Natural killer cell treated with Interleukin-12 subunit alpha and Interleukin-12 subunit beta and Interleukin-15 and Interleukin-18, amount 100 ng/mL, for 72 hours (primary cell): ENCODE measurements at places on chromosomes 11 and 22. TPM values are rescaled to one million over a fixed set of nuclear protein-coding genes. Genes with fewer than 3 reads are reported as not detected.
A peak's percentile ranks its signal among the peaks of the same experiment; 100 is the strongest.

MS4A1 gene
- not detected for total RNA-seq

MTA2 gene
- total RNA-seq = 234 TPM

NNMT gene
- not detected for total RNA-seq

ACTN3 gene
- 0.73 TPM for total RNA-seq

DNA sequence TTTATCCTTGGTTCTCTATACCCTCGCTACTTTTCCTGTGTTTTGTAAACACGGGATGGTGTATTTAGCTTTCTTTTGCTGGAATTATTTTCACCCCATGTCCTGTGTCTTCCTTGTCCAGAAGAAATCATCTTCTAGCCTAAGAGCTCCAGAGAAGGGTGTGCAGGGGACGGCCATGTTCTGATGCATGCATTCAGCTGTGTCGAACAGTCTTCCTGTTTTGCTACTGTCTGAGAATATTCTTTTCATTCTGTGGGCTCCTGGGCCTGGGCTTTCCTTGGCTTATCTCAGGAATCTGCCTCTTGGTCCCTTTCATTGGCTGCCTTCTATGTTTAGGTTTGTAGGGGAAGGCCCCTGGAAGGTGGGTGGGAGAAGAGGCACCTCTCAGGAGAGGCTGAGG, 10.6 kb upstream of the PLET1 start:
- H3K27me3 ChIP-seq = no peaks in the 10 kb centered on the region
- no peak overlapping the region for H3K4me3 ChIP-seq
- DNase-seq = no peak
- no peak overlapping the region for H3K27ac ChIP-seq
- no peaks in the 10 kb centered on the region for H3K36me3 ChIP-seq

DNA sequence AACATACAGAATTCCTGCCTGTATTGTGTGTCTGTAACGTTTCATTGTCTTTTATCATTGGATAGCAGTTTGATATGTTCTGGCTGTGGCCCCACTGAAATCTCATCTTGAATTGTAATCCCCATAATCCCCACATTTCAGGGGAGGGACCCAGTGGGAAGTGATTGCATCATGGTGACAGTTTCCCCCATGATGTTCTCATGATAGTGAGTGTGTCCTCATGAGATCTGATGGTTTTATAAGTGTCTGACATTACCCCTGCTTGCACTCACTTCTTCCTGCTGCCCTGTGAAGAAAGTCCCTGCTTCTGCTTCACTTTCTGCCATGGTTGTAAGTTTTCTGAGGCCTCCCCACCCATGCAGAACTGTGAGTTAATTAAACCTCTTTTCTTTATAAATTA, 19.6 kb upstream of the MTMR2 start:
- peaks cover 13% of the 10 kb centered on the region for H3K36me3 ChIP-seq
- H3K27me3 ChIP-seq = peaks cover 10% of the 10 kb centered on the region
- no peak overlapping the region for H3K27ac ChIP-seq

DNA sequence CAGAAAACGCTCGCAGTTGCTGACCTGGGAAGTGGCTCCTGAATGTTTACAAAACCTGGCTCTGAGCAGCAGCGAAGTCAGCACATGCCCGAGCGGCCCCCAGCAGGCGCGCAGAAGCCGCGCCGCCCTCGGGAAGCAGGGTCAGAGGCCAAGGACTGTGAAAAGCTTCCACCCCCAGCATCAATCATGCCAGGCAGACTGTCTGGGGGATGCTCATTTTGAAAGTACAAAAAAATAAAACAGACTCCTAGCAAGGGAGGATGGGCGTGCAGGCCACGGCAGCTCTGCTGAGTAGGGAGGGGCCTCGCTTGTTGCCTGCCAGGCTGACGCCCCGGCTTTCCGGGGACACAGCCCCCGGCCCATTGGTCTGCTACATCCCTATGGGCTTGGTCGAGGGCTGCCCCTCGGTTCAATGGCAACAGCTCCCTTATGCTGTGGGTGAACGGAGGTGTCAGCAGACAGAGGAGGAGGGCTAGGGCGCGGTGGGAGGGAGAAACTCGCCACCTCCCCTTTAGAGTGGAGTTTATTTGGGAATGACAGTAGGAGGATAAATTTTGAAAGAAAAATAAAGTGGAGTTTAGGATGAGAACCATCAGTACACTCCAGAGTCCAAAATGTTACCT, 37.7 kb upstream of the GNB1L start:
- H3K4me1 ChIP-seq = peaks cover 10% of the 10 kb centered on the region
- H3K27ac ChIP-seq = no peak overlapping the region
- DNase-seq = no peak
- H3K36me3 ChIP-seq = no peaks in the 10 kb centered on the region
- H3K4me3 ChIP-seq = peak overlapping the region; percentile 66

GRCh38 chr11:71453918-71454304, 908 bp downstream of the NADSYN1 start:
- peak overlapping the region; percentile 91 for H3K4me3 ChIP-seq
- H3K27ac ChIP-seq = peak overlapping the region; percentile 96
- H3K4me1 ChIP-seq = peaks cover 61% of the 10 kb centered on the region
- peaks cover 14% of the 10 kb centered on the region for H3K36me3 ChIP-seq

GRCh38 chr11:9001736-9002135, 2.1 kb downstream of the NRIP3 start:
- H3K27ac ChIP-seq = peak overlapping the region; percentile 26
- peak overlapping the region; percentile 48 for H3K4me3 ChIP-seq
- peaks cover 30% of the 10 kb centered on the region for H3K27me3 ChIP-seq
- H3K4me1 ChIP-seq = peaks cover 29% of the 10 kb centered on the region
- peaks cover 6% of the 10 kb centered on the region for H3K36me3 ChIP-seq

- no peak overlapping the region for H3K27ac ChIP-seq
- H3K27me3 ChIP-seq = no peaks in the 10 kb centered on the region
- no peak for DNase-seq
Measured at GRCh38 chr11:47667135-47667534, 24.8 kb upstream of the MTCH2 start.

DNA sequence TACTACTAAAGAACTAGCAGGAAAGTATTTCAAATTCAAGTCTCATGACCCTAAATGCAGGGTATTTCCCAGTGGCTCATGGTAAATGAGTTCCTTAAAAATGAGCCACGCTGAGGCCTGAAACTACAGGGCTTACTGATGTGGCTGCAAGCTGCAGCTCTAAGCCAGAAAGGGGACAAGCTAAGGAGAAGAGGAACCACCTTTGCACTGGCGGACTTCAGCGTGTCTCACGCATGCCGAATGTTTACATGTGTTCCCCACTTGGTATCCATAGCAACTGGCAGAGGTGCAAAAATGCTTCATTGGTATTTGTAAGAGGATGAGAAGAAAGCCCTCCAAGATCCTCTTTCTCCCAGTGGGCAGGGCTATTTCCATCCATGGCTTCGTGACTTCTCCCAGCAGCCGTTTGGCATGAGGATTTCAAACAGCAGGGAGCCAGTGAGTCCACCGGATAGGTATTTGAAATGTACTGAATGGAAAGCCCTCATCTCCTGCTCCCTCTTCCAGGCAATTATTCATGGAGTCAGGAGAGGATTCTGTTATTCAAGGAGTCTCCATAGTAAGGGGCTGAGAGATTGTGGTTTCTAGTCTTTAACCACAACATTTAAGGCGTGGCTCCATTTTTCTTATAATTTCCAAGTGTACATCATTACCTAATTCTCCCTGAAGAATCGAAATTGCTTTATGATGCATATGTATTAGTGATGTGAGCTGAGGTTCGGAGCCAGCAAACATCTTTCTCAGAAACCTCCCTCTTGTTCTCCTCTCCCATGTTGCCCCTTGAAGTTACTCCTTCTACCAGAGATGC, 55.3 kb upstream of the CD44 start:
- H3K36me3 ChIP-seq = no peaks in the 10 kb centered on the region
- H3K4me3 ChIP-seq = peak overlapping the region; percentile 71
- H3K4me1 ChIP-seq = peaks cover 65% of the 10 kb centered on the region
- peak; percentile 61 for DNase-seq

- H3K4me3 ChIP-seq = no peak overlapping the region
- no peaks in the 10 kb centered on the region for H3K36me3 ChIP-seq
- H3K27ac ChIP-seq = no peak overlapping the region
- no peaks in the 10 kb centered on the region for H3K4me1 ChIP-seq
- no peak for DNase-seq
- peaks cover 20% of the 10 kb centered on the region for H3K27me3 ChIP-seq
Measured at GRCh38 chr22:34842630-34843029, 223.3 kb upstream of the ISX start.

- peaks cover 13% of the 10 kb centered on the region for H3K4me1 ChIP-seq
- H3K36me3 ChIP-seq = peaks cover 6% of the 10 kb centered on the region
- peak overlapping the region; percentile 46 for H3K4me3 ChIP-seq
- no peak overlapping the region for H3K27ac ChIP-seq
Measured at GRCh38 chr11:57815877-57816276, 54.3 kb downstream of the CTNND1 start.

- no peak within 1 kb of the TSS for H3K27ac ChIP-seq
- no peaks in the 10 kb centered on the region for H3K4me1 ChIP-seq
- H3K36me3 ChIP-seq = peaks cover 6% of the 10 kb centered on the region
- H3K4me3 ChIP-seq = peak within 1 kb of the TSS; percentile 43
- no peak for DNase-seq
Measured at GRCh38 chr11:113475160-113475761, at the start of gene DRD2. DRD2 (minus strand) TSS chr11:113475398; CDS start chr11:113424651, 50,747 bp downstream.

GRCh38 chr22:26713823-26714449, 56.5 kb downstream of the MIAT start:
- no peak overlapping the region for H3K4me3 ChIP-seq
- H3K36me3 ChIP-seq = no peaks in the 10 kb centered on the region
- no peak for DNase-seq
- no peaks in the 10 kb centered on the region for H3K27me3 ChIP-seq
- H3K4me1 ChIP-seq = peaks cover 33% of the 10 kb centered on the region
- H3K27ac ChIP-seq = peak overlapping the region; percentile 33

- no peaks in the 10 kb centered on the region for H3K27me3 ChIP-seq
- peaks cover 49% of the 10 kb centered on the region for H3K4me1 ChIP-seq
- no peaks in the 10 kb centered on the region for H3K36me3 ChIP-seq
- DNase-seq = no peak
- no peak overlapping the region for H3K4me3 ChIP-seq
Measured at GRCh38 chr11:67412495-67413179, 2.8 kb upstream of the CARNS1 start.
